Stimulated activated CD4-positive, alpha-beta T cell treated with anti-CD3 and anti-CD28 coated beads, TNF-alpha, amount 100 ng/mL, for 1 hour (primary cell): ENCODE measurements at places on chromosomes 6 and 20.

- DNase-seq = no peak
Observed at GRCh38 chr20:3765171-3765882, 2.2 kb downstream of the ADISSP start.

GRCh38 chr20:10306440-10307358 lies 88.1 kb downstream of the SNAP25 start:
- DNase-seq = no peak

DNA sequence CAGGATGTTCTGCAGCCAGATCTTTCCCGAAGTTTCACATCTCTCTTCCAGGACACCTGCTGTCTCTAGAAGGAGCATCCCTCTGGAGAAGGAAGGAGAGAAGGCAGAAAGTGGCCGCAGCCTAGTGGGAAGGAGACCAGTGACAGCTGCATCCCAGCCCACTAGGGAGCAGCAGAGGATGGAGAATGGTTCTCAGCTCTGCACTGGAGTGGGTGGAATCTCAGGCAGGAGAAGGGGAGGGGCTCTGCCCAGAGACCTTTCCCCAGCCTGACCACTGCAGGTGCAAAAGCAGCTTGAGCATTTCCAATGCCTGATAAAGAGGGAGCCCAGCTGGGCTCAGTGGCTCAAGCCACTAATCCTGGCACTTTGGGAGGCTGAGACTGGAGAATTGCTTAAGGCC lies 32.3 kb downstream of the NCR2 start:
- no peak for DNase-seq

DNA sequence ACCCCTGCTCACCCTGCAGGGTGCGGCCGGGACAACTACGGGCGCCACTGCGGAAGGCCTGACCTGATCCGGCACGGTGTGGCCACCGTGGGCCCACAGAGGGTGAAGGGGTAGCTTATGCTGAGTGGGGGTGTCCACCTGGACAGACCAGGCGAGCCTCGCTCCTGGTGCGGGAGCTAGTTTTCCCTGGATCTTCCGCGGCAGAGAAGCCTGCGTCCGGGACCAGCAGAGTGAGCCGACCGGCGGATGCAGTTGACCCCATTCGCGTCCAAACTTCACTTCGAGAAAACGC lies 38.2 kb downstream of the NCR2 start:
- no peak for DNase-seq

GRCh38 chr20:10943686-10944265 lies 270.0 kb upstream of the JAG1 start:
- no peak for DNase-seq

- no peak for DNase-seq
Observed at GRCh38 chr6:81859884-81860283, 107.4 kb upstream of the TENT5A start.

- DNase-seq = no peak
Observed at GRCh38 chr6:167670938-167671338, 155.8 kb upstream of the AFDN start.

DNA sequence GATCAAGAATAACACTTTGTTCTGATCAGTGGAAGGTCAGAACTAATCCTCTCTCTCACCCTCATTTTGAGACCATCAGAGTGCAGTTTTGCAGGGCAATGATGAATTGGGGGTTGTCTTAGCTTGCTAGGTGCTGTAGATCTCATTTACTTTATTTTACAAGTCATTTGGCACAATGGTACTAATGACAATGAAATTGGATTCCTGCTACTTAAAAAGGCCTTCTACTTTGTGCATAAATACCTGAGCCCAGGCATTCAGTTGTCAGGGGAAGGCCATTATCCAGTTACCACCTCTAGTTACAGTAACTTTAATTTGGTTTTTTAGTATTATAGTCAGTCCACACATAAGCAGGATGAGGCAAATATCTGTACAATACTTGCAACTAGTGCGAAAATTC lies 240.0 kb downstream of the HDGFL1 start:
- no peak for DNase-seq

DNA sequence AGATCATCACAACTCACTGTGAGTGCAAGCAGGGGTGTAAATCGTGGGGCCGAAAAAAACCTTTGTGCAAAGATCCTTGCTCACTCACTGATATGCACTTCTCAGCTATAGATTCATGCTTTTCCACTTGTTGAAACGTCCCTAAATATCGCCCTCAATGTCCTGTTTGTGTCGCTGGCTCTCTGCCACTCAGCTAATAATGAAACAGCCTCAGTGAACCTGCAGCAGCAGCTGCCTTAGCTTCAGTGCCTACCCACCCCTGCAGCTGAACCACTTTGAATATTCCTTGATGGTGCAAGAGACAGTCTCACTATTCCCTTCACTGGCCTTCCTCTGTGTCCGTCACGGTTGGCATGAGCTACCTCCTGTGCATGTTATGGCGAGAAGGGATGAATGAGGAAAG lies 128.9 kb upstream of the NAA20 start:
- no peak for DNase-seq

- DNase-seq = no peak
Observed at GRCh38 chr20:3398681-3399252, 8.7 kb downstream of the DNAAF9 start.

GRCh38 chr6:93792746-93793145 lies 373.4 kb upstream of the EPHA7 start:
- DNase-seq = no peak

DNA sequence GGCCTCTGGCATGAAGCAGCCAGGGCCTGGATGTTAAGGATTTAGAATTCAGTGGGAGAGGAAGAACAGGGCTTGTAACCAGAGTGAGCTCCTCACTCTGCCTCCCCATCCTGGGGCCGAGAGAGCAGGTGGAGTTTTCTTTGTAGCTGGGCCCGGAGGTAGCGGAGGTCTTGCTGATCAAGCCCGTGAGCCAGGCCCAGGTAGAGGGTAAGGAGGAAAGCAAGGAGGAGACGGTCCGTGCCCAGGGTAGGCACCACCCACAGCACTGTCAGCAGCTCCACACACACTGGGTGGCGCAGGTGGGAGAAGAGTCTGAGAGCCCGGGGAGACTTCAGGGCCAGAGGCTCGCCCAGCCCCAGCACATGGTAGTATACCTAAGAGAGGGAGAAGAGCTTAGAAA lies 2.1 kb upstream of the PPP1R18 start:
- DNase-seq = no peak

- DNase-seq = no peak
Observed at GRCh38 chr20:48679599-48679998, 148.2 kb downstream of the PREX1 start.

DNA sequence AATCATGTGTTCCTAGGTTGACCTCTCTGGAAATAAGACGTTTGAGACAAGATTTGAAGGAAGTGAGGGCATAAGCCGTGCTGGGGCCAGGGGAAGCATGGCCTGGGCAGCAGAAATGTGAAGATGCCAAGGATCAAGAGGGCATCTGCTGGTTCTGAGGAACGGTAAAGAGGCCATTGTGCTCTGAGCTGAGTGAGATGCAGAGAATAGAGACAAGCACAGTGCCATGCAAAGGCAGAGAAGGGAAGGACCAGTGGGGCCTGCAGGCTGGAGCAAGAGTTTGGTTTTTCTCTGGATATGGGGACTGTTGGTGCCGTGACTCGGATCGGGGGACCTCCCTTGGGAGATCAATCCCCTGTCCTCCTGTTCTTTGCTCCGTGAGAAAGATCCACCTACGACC lies 50.8 kb downstream of the SMPDL3A start:
- no peak for DNase-seq

GRCh38 chr6:3175715-3176402 lies 18.5 kb upstream of the TUBB2A start:
- no peak for DNase-seq

- no peak for DNase-seq
Observed at GRCh38 chr20:40967700-40968099, 60.9 kb upstream of the TOP1 start.

- DNase-seq = no peak
Observed at GRCh38 chr6:36169023-36170007, 27.2 kb upstream of the BRPF3 start.

- no peak for DNase-seq
Observed at GRCh38 chr6:99478483-99478882, 36.7 kb downstream of the USP45 start.

- DNase-seq = no peak
Observed at GRCh38 chr20:53409447-53409717, 184.3 kb downstream of the ZNF217 start.

GRCh38 chr6:169084067-169084466 lies 169.6 kb downstream of the THBS2 start:
- DNase-seq = no peak

DNA sequence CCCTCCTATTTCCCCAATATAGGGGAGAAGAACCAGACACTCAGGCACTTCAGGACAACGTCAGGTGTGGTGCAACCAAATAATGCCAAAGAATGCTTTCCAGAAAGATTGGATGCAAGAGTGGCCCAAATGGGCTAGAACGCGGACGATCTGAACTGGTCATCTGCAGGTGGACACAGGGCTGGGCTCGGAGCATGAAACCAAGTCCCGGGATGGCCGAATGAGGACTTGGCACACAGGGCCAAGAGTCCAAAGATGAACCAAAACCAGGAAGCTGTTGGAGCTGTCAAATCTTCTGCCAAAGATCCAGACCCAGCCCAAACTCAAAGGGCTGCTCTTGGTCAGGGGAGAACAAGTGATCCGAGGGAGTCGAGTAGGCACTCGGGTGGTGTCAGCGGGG lies 143.9 kb upstream of the ARID1B start:
- no peak for DNase-seq

DNA sequence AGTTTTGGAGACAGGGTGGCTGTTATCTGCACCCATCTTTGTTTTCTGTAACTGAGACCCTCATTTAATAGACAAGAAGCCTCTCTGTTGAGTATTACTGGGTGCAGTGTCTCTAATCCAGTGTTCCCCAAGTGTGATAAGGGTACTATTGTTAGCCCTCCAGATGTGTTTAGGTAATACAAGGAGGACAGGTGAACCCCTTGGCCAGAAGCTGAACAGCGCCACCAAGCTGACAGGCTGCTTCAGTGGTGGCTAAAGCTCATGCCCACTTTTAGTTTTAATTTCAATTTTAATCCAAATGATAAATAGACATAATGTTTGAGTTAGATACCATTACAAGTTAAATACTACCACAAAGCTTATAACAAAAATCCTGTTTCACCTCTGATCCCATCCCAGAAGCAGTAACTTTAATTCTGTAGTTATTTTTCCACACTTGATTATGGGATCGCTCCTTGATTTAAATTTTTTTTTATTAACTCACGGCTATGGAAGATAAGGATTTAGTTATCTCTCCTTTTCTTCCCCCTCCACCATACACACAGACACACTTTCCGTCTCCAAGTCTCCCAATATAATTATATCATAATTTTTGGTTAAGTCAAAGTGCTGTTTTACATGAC lies 8.4 kb upstream of the STK35 start:
- no peak for DNase-seq

DNA sequence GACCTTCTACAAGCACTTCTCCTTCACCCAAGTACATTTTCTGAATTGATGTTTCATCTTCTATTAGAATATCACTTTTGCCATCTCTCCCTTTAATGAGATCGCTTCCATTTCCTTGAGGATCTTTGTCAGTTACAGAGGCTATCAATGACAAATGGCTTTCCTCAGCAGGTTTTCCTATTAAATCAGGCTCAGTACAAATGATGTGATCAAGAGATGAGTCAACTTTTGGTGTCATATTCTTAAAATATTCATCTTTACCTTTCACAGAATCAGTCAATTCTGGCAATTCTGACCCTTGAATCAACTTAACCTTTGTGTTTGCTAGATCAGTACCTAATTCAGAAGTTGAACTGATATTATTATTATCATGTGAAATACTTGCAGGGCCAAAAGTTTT lies 37.3 kb downstream of the DST start:
- DNase-seq = no peak

DNA sequence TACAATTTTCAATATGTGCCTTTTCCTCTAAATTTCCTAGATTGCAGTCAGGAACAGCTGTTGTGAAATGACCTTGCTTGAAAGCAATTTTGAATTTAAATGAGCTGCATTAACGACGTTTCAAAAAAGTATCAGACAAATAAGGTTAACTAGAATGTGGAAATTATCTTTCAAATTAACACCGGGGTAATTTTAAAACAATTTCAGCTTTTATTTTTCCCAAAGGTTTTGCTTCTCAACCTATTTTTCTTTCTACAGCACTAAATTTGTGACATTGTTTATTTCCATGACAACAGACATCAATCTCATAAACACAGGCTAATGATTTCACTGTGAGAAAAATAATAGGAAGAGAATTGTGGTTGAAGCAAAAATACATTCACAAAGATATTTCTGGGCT lies 38.5 kb downstream of the COL12A1 start:
- no peak for DNase-seq

DNA sequence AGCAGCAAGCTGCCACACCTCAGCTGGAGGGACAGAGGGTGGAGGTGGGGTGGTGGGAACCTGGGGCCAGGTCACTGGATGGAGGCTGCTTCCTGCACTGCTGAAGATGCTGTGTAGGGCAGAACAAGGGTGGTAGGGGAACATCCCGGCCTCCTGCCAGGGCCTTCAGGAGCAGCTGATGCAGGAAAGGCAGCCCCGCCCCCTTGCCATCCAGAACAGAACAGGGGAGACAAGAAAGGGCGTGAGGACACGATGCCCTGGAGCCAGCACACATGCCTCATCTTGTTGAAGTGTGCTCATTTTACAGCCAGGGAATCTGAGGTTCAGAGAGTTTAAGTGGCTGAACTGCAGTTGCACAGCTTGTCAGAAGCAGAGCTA lies 43.1 kb upstream of the PHACTR3 start:
- DNase-seq = no peak

DNA sequence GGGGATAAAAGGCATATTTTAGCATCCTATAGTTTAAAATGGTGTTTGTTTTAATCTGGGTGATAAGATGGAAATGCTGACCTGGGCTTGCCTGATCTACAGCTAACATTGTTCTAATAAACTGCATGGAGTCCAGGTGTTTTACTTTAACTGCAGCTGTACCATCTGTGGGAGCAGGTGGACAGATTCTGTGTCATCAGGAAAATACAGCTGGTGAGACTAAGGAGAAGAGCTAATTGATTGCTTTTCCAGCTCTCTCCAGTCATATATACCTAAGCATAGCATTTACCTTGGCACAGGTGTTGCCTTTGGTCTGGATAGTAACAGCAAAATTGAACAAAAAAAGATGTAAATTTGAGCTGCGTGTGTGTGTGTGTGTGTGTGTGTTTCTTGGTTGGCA lies 31.6 kb downstream of the CBFA2T2 start:
- DNase-seq = no peak

- DNase-seq = no peak
Observed at GRCh38 chr20:51318058-51318949, 224.2 kb downstream of the NFATC2 start.

DNA sequence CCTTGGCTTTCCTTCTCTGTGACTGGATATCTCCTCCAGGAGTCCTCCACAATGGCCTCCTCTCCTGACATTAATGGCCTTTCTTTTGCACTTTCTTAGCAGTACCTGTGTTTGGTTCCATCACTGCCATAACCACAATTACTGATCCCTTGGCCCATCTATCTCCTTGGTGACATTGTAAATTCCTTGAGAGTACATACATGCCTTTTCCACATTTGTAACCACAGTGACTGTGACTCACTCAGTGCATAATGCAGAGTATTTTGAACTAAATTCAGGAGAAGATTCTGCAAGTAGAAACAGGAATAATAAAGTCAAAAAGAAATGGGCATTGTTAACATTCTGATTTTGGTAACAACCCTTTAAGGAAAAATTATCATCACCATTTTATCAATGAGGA lies 197.2 kb upstream of the SOX4 start:
- DNase-seq = no peak

- DNase-seq = no peak
Observed at GRCh38 chr20:36149469-36149868, 5.1 kb upstream of the EPB41L1 start.

- no peak for DNase-seq
Observed at GRCh38 chr6:167238694-167239467, 52.2 kb upstream of the UNC93A start.
